ENCODE measurements at places on chromosomes 1 and 21.

DNA sequence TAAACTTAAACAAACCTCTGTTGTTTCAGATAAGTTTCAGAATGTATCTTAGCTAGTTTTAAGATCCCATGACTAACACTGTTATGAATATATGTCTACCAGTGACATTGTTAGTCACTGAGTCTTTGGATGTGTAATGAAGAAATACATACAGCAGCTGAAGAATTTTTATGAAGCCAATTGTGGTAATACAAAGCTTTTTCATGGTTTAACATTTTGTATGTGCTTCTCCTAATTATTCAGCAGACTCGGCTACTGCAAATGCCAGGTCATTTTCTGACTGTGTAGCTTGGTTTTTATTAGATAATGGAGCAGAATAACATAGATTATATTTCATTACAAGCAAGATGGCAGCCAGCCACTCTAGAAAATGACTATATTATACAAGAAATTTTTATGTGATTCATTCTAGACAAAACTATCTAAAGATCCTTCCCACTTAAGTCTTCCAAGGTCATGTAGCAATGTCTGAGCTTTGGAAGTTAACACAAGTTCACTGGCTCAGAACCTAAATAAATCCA, 147.8 kb downstream of the TNFSF18 start:
- DNase-seq, result no peak

DNA sequence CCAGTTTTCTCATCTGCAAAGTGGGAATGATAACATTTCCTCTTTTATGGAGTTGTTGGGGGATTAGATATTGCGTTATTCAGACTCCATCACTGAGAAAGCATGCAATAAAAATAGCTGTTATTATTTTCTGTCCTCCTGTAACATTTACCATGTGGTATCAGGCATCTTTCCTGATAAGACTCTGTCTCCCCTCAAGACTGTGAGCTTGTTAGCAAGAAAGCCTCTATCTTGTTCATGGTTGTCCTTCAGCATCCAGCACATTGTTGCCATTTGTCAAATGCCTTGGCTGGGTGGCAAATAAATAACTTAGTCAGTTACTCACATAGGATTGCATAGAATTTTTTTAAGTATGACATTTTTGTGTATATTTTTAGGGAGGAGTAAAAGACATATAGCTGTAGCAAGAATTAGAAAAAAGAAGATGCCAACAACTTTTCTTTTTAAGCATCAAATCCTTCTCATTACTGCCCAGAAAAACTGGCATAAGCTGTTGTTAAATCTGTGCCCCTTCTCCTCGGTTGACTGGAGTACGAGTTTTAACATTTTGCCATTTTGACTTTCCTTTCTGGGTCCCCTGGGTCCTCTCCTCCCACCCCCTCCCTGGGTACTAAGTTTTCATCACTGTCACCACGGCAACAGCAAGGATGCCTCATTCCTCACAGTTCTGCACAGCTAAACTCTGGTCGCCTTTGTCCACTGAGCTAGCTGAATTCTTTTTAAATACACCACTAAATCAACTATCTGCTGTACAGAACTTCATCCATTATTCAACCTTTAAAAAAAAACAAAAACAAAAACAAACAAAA, 1.0 kb upstream of the JAM2 start:
- DNase-seq, result no peak

- no peak for DNase-seq
Measured at GRCh38 chr1:72693376-72693775, 411.0 kb upstream of the NEGR1 start.

- no peak for DNase-seq
Measured at GRCh38 chr1:8462371-8462892, 144.5 kb downstream of the SLC45A1 start.

- DNase-seq, result no peak
Measured at GRCh38 chr1:10539411-10540043, 64.8 kb downstream of the PEX14 start.

DNA sequence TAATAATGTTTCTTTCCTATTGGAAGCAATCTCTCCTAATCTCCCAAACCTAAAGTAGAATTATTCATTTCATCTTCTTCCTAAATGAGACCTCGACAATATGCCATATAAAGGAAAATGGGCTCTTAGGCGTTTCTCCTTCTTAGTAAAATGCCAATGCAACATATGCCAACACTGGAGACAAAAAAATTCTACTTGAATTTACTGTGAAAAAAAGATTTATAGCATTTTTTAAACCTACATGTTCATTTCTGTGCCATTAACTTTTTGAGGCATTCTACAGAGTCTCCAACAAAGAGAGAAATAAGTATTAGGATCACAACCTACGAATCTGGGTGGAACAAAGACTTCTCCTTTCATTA, 1.3 kb downstream of the WDR47 start:
- DNase-seq, result no peak

- no peak for DNase-seq
Measured at GRCh38 chr1:201714542-201715329, 114.2 kb upstream of the IPO9 start.

GRCh38 chr21:42219606-42220137, 732 bp downstream of the ABCG1 start:
- DNase-seq, result peak; percentile 26

All from CD4-positive, alpha-beta T cell (primary cell).